ENCODE measurements at places on chromosomes 4 and X.

GRCh38 chr4:86015412-86016350 is 344.2 kb downstream of the MAPK10 start:
- DNase-seq, result no peak

- DNase-seq, result no peak
Measured at GRCh38 chr4:174210354-174210753, 73.1 kb downstream of the FBXO8 start.

DNA sequence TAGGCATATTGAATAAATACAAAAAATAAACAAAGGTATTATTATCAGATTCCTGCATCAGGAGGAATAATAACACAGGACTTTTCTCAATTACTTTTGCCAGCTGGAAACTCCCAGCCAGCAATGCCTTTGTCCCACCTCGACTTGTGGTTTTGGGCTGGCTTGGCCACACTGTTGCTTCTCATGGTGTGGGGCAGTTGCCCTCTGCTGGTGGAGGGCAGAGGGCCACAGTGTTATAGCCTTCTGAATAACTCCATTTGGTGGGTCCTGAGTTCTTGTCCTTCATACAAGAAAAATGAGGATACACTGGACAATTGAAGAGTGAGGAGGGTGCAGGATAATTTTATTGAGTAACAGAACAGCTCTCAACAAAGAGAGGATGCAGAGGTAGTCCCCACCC is 1206.0 kb upstream of the ADGRL3 start:
- no peak for DNase-seq

GRCh38 chr4:76219299-76220055 is 5.9 kb upstream of the SCARB2 start:
- DNase-seq, result no peak

DNA sequence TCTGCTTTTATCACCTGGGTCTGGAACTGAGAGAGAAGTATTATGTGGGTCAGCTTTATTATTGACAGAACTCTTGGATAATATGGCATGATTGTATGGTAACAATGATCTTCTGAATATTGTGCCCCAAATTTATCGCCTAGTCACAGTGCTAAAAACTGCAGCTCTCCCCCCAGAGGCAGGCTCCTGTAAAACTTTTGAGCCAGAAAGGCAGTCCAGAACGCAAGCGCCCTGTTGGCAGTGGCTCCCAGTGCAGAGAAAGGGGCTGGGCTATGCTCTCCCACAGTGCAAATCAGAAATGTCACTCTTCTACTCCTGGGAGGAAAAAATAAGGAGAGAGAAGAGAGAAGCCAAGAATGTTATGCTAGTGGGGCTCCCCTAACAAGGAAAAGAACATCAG is 50.5 kb downstream of the HELT start:
- DNase-seq, result no peak

GRCh38 chrX:126847143-126847542 is 27.6 kb downstream of the PRR32 start:
- DNase-seq, result no peak

GRCh38 chr4:140186651-140187315 is 32.8 kb upstream of the MAML3 start:
- DNase-seq, result no peak

- DNase-seq, result no peak
Measured at GRCh38 chrX:134806707-134807038, 148.4 kb upstream of the PLAC1 start.

GRCh38 chr4:54971474-54971950 is 153.9 kb downstream of the KDR start:
- no peak for DNase-seq

- no peak for DNase-seq
Measured at GRCh38 chr4:156946516-156947424, 24.8 kb downstream of the PDGFC start.

DNA sequence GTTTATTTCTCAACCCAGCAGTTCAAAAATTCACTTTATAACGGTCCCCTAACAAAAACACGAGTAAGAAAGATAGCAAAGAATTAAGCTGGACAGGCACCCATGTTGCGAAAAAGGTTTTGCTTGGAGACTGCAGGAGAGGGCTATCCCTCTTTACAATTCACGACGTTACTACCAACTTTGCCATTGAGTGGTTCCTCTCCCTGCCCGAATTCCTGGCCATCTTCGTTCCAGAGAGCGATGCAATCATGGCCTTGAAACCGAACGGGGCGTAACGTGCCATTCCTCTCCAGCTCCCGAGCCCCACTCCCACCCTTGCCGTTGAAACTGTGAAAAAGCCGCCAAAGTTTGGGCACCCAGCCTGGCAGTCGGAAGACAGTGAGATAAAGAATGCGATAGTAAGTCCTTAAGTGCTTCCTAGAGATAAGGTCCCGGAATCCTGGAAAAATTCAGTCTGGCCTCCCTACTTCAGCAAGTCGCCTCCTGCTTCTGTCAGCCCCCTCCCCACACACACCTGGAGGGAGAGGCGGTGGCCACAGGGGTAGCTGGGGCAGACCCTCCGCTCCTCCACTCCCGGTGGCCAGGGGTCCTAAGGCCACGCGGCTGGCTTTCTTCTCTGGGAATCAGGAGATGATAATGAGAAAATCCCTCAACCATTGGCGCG is 65.2 kb downstream of the FBXO8 start:
- DNase-seq, result no peak

- no peak for DNase-seq
Measured at GRCh38 chrX:34638116-34638515, 19.0 kb downstream of the TMEM47 start.

- DNase-seq, result no peak
Measured at GRCh38 chr4:173538148-173538908, 8.3 kb upstream of the HAND2 start.

DNA sequence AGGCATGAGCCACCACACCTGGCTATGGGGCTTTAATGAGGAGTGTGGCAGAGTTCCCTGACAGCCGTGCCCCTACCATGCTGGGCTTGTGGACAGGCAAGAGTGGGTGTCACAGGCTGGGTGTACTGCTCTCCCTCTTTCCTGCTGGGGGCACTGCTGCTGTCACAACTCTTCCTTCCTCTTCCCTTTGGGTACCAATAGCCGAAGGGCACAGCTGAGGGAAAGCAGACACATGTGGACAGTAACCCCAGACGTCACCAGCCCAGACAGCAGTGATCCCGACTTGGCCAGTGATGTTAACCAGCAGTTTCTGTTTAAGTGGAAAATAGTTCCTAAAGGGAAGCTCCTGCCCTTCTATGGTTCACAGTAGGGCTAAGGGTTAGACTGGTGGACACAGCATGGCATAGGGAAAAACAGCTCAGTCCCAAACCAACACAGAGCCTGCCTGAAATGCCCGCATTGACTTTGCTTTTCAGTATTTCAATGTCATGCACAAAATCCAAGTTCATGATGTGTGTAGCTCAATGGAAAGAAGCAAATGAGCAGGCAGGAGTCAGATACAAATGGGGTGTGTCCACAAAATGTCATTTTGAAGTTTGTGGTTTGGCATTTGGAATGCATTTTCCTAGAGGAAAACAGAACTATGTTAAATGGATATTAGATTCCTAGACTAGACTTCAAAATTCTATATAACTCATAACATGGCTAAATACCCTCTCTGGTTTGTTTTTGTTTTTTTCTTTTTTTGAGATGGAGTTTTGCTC is 24.9 kb upstream of the DDX3X start:
- DNase-seq, result no peak

- DNase-seq, result no peak
Measured at GRCh38 chrX:45756557-45756956, 555.9 kb upstream of the DIPK2B start.

- DNase-seq, result no peak
Measured at GRCh38 chr4:7956270-7956808, 16.7 kb upstream of the AFAP1 start.

GRCh38 chr4:40340030-40340429 is 4.9 kb downstream of the CHRNA9 start:
- DNase-seq, result no peak

- no peak for DNase-seq
Measured at GRCh38 chr4:5885733-5886132, 7.2 kb downstream of the CRMP1 start.

GRCh38 chrX:20974326-20974725 is 399.9 kb upstream of the CNKSR2 start:
- DNase-seq, result no peak

DNA sequence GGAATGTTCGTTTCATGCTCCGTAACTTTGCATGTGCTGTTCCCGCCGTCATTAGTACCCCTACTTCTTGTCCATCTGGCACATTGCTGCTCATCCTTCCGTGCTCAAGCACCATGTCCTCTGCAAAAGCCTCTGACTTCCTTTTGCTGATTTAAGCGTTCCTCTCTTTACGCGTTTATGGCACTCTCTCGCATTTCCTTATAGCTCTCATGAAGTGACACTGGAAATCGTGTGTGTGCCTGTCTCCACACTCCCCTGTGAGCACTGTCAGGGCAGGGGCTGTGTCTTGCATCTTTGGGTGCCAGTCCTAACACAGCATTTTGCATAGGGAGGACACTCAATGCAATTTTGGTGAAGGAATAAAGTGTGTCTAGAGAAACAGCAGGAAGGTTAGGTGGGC is 210.6 kb upstream of the FAT1 start:
- no peak for DNase-seq

DNA sequence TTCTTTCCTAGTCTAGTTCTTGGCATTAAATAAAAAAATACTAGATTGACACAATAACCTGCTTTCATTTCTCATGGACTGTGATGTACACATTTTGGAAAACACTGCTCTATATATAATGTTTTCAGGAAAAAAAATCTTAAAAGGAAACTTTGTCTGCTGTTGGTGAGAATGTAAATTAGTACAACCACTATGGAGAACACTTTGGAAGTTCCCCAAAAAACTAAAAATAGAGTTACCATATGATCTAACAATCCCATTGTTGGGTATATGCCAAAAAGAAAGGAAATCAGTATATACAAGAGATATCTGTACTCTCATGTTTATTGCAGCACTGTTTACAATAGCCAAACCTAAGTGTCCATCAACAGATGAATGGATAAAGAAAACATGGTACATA is 202.3 kb downstream of the PPP3CA start:
- no peak for DNase-seq

DNA sequence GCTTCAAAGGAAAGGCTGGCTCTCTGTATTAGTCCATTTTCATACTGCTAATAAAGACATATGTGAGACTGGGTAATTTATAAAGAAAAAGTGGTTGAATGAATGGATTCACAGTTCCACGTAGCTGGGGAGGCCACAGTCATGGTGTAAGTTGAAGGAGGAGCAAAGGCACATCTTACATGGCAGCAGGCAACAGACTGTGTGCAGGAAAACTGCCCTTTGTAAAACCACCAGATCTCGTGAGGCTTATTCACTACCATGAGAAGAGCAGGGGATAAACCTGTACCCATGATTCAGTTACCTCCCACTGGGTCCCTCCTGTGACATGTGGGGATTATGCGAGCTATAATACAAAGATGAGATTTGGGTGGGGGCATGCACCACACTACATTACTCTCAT is 1486.6 kb downstream of the PCDH7 start:
- DNase-seq, result no peak

DNA sequence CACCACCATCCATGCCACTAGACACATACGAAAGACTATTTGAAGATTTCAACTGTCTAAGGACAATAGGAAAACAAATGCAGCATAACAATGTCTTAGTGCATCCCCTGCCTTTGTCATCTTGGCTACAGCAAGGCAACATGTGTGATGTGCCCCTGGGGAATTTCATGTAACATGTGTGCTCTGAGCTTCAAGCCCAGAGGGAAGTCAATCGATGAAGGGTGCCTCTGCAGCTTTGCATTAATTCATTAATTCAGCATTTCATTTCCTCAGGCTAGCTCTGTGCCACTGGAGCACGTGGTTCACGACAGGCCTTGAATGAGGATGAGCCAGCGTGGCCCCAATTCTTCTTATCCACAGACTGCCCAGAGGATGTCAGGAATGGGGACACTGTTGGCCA is 253.9 kb upstream of the GPC4 start:
- no peak for DNase-seq

GRCh38 chr4:172786039-172786792 is 382.4 kb upstream of the GALNT7 start:
- DNase-seq, result no peak

DNA sequence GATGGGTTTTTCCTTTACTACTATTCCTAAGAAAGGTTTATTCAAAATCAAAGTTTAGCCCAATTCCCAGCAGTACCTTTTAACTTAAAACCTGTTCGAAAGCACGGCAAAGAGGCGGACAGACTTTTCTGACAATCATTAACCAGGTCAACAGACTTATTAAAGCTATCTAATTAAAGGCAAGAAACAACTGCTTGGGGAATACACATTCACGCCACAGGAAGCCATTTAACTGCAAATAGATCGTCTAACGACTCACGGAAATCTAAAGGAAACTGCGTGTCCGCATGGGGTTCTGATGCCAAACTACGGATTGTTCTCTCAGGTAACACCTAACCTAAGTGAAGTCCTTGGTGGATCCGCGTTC is 663 bp upstream of the USP53 start:
- no peak for DNase-seq

GRCh38 chrX:79366873-79367749 is at the start of gene ITM2A:
TSS of gene ITM2A (minus strand) at chrX:79367334. CDS start at chrX:79367215, 119 bp downstream.
- DNase-seq, result peak; percentile 48

DNA sequence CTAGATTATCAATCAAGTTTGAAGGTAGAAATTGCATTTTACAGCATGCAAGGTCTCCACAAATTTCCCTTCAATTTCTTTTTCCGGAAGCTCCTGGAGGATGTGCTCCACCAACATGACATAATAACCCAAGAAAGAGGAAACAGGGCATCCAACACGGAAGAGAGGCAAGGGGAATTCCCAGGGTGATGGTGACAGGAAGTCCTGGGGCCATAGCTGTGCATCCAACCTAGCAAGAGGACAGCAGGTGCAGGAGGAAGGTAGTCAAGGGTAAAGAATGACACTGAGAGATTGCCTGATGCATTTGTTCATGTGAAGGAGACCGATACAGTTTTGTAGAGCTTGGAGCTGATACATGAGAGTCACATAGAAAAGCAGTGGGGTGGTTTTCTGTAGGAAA is 115.7 kb upstream of the LSM6 start:
- no peak for DNase-seq

GRCh38 chr4:111483375-111484169 is 661.7 kb upstream of the FAM241A start:
- DNase-seq, result no peak

DNA sequence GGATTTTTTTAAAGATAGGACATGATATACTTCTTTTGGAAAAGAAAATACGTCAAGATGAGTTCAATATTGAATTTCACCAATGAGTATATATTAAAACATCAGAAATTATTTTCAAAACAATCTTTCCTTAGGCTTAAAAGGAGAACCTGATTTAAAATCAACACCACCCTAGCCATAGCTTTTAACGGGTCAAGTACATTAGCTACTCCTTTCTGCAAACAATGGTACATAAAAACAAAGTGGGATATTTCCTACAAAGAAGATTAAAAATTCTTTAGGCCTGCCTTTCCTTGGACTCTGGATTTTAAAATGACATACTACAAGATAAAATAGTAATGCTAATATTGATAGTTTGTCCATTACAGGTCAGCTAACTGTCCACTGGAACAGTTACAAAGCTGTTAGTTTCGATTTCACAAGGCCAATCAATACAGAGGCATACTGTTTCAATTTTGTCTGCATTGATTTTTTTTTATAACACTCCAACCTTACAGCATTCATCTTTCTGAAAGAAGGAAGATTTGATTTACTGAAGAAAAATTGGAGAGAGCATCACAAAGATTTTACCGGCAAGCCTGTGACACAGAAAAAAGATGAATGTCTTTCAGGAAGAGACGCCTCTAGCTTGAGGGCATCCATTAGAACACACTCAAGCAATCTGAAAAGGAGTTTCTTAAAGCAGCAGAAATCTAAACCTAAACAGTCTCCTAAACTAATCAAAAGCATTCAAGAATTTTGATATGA is 97.2 kb downstream of the MAB21L2 start:
- DNase-seq, result no peak

GRCh38 chr4:43607400-43607799 is 714.9 kb downstream of the GRXCR1 start:
- DNase-seq, result no peak
